ENCODE measurements at places on chromosomes 4 and X.

GRCh38 chrX:132491191-132491590, 2.4 kb upstream of the MBNL3 start:
- peak; percentile 23 for DNase-seq

GRCh38 chrX:19554786-19555185, 39.5 kb upstream of the MAP3K15 start:
- no peak for DNase-seq

- peak; percentile 19 for DNase-seq
Measured at GRCh38 chr4:112214390-112215264, 17.0 kb upstream of the AP1AR start.

DNA sequence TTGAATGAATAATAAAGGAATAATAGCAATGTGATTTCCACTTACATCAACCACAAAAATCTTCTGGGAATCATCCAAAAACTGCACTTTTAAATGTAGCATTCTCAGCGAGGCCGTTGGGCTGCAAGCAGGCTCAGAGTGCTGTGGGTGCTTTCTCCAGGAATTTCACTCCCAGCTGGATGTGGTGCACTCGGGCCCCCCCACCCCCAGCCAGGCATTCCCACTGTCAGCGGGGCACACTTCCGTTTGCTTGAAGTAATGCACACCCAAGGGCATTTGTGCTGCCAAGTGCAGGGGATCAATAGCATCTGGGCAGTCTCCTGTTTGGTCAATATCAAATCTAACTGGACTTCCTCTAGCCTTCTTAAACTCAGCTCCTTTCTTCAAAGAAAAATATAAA, at the start of gene FRMD7:
TSS of gene FRMD7 (minus strand) at position 278 of the 400 bp plus-strand sequence. CDS start at position 102, 176 bp downstream.
- DNase-seq = no peak

DNA sequence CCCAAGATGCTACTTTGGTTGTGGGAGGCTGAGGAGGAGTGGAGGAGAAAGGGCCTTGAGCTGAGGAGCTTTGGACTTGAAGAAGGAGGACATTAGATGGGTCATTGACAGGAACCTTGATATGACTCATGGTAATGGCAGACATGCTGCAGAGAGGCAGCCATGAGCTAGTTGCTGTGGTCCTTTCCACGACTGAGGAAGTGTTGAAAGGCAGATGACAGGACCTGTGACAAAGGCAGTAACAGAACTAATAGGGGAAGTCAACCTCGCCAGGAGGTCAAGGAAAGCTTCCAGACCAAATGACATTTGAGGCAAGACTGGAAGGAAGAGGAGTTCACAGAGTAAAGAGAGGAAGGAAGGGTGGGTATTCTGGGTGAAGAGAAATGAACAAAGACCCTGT, 7.6 kb upstream of the XPNPEP2 start:
- no peak for DNase-seq

- no peak for DNase-seq
Measured at GRCh38 chr4:150164956-150165629, 86.8 kb downstream of the DCLK2 start.

- DNase-seq = peak; percentile 41
Measured at GRCh38 chrX:40153345-40154249, 55.8 kb upstream of the BCOR start.

DNA sequence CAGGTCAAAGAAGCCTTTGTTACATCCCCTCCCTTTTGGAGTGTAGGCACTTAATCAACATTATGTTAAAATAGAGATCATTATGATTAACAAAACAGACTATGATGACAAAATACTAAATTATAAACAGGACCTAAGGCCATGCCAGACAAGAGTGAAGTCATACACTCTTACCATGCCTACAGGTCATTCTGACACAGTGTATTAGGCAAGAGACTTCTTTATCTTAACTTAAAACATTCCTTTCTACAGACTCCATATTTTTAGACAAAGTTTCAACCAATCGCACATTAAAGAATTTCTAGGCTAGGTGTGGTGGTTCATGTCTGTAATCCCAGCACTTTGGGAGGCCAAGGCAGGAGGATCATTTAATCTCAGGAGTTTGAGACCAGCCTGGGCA, 128.6 kb upstream of the SLC34A2 start:
- no peak for DNase-seq

DNA sequence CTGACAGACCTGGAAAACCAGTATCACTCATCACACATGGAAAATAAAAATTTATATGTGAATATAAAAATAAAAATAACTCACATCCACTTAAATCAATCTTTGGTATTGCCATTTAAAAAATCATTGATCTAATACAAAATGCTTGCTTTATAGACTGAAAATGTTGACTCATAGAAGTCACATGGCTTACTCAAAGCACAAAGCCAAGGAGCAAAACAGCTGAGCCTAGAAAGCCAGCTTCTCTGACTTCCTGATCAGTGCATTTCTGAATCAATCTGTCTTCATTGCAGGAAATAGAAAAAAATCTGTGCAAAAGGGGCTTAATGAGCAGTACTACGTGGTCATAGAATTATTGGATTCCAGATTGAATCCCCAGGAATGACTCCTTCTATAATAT, 176.9 kb upstream of the HS3ST1 start:
- DNase-seq = no peak

DNA sequence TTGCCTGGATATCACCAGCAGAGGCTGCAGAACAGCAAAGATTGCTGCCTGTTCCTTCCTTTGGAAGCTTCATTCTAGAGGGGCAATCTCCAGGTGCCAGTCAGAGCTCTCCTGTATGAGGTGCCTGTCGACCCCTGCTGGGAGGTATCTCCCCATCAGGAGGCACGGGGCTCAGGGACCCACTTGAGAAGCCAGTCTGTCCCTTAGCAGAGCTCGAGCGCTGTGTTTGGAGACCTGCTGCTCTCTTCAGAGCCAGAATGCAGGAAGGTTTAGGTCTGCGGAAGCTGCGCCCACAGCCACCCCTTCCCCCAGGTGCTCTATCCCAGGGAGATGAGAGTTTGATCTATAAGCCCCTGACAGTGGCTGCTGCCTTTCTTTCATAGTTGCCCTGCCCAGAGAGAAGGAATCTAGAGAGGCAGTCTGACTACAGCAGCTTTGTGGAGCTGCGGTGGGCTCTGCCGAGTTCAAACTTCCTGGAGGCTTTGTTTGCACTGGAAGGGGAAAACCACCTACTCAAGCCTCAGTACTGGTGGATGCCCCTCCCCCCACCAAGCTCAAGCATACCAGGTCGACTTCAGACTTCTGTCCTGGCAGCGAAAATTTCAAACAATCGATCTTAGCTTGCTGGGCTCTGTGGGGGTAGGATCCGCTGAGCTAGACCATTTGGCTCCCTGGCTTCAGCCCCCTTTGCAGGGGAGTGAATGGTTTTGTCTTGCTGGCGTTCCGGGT, 57.9 kb downstream of the DKK2 start:
- DNase-seq = no peak

GRCh38 chrX:100647095-100647494, 3.1 kb downstream of the SRPX2 start:
- DNase-seq = no peak

DNA sequence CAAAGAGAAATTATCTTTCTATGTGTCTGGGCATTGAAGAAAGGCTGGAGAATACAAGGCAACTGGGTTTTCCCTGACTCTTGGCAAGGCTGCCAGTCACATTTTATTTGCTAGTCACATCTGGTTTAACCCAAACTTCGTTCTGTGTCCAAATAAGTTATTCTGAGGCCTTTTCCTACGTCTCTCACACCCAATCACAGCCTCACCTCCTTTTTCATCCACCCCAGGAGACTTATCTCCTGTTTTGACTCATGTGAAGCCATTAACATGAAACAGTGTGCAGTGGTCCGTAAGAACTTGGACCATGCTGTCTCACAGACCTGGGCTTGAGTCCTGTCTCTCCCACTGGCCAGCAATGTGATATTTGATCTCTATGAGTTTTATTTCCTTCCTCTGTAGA, 59.3 kb downstream of the CNGA2 start:
- no peak for DNase-seq

DNA sequence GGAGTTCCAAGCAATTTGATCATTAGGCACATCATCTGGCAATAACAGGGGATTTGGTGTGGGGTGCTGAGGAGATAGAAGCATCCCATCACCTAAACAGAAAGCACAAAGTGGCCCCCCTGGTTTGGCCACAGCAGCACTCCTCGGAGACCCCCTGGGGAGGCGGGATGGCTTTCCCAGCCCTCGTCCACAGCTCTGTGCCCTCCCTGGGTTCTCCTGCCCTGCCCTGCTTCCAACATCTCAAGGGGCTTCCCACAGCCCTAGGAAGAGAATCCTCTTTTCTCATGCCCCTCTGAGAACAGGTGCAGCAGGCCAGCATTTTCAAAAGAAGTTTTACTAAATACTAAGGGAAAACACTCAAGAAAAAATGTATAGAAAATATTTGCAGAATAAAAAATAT, 12.8 kb downstream of the ATP5ME start:
- DNase-seq = no peak
